NCI-H1694 (cell line): ENCODE measurements at places on chromosomes 12 and 14.

DNA sequence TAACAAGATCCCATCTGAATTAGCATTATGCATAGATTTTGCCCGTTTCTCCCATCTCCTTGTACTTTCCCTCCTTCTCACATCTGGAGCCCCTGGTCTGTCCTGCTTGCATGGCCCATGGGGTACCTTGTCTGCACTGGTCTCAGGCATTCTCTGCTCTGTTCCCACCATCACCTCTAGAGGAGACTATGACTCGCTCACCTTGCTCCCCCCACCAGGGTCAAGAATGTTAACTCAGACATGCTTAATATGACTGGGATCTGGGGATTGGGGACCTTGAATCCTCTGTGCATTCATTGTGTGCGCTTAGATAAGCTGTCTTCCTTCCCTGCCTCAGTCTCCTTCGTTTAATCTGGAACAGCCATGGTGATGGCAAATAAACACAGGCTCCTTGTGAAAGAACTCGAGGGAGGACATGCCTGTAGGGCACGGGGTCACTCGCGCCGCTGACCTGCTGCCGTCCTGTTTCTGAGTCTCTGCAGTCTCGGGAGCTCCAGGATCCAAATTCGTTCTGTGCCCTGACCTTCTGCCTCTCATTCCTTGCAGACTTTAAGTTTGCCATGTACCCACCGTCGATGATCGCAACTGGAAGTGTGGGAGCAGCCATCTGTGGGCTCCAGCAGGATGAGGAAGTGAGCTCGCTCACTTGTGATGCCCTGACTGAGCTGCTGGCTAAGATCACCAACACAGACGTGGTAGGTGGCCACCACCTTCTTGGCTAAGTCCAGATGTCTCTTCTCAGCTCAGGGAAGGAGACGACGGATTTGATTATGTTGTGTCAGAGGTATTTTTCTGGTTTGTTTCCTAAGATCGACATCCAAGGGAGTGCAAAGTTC, 15.0 kb downstream of the CCND2 start:
- DNase-seq: no peak

DNA sequence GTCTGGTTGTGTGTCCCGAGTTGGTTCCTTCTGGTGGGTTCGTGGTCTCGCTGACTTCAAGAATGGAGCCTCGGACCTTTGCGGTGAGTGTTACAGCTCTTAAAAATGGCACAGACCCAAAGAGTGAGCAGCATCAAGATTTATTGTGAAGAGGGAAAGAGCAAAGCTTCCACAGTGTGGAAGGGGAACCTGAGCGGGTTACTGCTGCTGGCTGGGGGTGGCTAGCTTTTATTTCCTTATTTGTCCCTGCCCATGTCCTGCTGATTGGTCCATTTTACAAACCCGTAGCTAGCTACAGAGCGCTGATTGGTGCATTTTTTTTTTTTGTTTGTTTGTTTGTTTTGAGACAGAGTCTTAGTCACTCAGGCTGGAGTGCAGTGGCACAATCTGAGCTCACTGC, 29.3 kb downstream of the FGF6 start:
- no peak for DNase-seq

- DNase-seq: no peak
Measured at GRCh38 chr12:124544311-124544970, 23.0 kb downstream of the NCOR2 start.

DNA sequence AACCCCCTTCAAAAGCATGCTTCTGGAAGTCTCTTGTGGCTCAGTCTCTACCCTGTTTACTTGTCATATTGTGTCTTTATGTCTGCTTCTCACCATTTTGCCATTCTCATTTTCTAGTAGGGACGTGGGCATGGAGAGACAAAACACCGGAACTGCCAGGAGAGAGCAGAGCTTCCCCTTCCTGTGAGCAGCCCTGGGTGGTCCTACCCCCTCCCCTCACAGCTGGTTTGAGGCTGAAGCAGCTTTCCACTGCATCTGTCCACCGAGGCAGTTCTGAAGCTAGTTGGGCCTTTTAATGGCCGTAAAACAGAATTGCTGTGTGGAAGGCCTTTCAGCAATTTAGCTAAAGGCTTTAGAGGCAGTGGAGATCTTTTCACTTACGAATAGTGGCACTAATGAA, 77.0 kb downstream of the PELI2 start:
- no peak for DNase-seq

GRCh38 chr12:113071135-113072112, 14.9 kb downstream of the DTX1 start:
- DNase-seq: no peak

DNA sequence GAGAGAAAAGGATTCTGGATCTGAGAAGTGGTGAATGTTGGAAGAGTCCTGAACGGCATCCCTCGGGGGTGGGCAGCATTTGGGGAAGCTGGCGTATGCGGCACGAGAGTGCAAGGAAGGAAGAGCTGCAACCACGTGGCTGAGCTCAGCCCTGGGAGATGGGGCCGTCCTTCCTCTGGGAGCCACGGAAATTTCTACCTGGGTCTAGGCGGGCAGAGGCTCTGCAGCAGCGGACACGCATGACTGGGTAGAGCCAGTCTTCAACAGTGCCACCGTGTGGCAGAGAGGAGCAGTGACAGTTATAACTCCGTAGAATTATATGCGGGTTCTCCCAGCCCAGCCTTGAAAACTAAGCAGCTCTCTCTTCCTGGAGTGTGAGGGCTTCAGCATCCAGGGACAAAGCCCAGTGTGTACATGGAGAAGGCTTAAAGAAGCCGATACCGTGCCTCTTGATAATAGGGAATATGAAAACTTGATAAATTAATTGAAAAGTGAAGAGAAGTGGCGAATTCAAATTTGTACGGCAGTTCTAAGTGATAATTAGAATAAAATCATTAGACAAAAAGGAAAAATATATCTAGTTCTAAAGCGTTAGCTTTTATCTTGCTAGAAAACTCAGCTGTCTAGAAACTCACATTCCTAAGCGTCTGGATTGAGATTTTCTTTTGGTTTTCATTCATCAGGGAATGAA, 82.9 kb upstream of the STXBP6 start:
- peak; percentile 45 for DNase-seq

- no peak for DNase-seq
Measured at GRCh38 chr12:69120354-69120753, 119.0 kb upstream of the CPSF6 start.

DNA sequence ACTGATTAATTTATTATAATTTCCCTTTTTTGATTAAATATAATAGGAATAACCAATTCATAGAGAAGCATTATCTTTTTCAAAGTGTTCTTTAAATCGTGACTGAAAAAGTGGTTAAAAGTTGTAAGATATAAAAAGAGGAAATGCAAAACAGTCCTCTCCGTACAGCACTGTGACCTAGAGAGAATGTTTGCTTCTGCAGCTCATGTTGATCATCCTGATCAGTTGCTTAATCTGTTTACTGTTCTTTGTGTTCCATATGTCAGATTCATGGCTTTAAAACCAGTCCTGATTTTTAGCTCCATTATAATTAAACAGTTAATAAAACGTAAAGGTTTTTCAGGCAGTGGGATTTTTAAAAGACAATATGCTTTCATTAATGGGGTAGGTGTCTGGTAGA, 4.7 kb downstream of the TTC8 start:
- DNase-seq: no peak

DNA sequence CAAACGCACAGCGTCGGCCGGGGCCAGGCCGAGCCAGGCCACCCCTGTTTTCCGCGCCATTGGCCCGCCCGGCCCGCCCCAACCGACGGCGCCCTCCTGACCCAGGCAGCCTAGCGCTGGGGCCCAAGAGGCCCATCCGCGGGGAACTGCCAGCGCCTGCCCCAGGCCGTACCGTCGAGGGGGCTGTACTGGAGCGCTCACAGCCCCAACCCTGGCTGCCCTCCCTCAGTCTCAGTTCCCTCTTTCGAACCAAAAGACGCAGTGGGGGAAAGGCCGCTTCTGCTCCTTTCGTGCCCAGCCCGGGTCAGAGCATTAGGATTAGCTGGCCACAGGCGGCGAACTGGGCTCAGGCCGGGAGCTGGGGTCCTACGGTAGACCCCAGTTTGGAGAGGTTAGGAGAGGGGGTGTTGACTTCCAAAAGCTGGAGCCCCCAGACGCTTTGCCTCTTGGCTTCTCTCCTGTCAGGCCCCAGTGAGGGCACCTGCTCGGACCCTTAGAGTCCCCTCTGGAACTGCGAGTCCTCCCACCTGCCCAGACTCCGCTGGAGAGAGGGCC, 1.9 kb downstream of the NKX2-1 start:
- no peak for DNase-seq

DNA sequence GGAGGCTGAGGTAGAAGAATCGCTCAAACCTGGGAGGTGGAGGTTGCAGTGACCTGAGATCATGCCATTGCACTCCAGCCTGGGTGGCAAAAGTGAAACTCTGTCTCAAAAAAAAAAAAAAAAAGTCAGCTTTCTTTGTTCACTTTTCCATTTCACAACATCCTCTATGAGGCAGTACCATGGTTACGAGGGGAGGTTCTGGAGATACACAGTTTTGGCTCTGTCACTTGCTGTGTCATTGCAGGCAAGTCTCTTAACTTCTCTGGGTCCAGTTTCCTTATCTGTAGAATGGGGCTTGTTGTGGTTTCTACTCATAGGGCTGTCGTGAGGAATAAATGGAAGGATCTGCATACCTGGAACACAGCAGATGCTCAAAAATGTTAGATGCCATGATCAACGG, 75.6 kb upstream of the SLC24A4 start:
- no peak for DNase-seq

- no peak for DNase-seq
Measured at GRCh38 chr14:68402525-68403101, 390.3 kb downstream of the ZFP36L1 start.

GRCh38 chr12:82425241-82425640, 66.9 kb downstream of the METTL25 start:
- no peak for DNase-seq

DNA sequence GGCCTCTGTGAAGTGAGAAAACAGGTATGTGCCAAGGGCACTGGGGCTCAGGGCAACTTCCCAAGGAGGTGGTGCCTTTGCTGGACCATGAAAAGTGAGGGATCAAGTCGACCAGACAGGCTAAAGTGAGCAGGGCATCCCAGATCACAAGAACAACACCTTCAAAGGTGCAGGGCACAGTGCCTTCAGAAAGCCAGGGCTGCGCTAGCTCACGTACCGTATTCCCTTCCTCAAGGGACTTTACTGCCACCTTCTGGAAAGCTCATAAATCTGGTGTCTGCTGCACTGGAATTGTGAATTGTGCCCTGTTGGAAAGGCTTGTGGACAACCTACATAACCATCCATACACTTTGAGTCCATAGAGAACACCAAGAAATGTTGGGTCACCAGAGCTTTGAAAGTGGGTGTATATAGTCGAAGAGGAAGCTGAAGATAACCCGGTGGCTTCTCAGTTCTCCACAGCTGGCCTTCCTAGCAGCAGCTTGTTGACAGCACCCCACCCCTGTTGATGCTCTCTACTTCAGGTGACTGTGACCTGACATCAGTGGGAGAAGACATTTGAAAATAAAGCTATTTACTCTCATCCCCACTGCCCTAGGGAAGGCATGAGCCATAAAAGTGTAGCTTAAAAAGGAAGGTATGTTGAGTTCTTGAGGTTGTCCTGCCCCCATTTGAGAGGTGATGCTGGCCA, 24.5 kb downstream of the FIGNL2 start:
- peak; percentile 40 for DNase-seq

GRCh38 chr14:68733086-68733914, 59.6 kb downstream of the ZFP36L1 start:
- DNase-seq: no peak

DNA sequence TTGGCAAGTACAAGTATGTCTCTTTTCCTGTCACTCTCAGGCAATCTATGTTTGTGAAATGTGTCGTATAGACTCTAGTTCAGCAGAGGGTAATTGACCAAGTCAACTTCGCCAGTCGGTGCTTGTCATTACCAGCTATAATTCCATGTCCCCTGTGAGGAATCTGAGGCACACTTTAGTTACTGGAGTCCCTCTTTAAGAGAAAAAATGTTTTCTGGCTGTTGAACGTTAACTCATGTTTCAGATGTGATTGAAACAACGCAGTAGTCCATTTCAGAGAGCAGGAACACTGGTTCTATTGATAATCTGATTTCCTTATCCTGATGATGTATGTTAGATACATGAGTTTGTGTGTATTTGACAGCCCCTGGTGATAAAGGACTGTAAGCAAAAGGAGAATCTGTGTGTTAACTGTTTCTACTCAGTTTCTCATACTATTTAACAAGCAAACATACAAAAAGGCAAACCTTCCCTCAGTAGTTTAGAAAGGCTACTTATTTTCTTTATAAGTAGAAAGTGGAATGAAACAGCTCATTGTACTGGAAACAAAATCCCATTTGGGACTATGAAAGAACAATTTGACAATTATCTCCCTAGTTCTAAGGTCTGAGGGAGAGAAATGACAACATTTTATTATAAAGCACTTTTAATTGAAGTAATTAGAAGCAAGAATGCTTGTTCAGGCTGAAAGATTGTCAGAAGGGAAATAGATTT, 161.1 kb upstream of the TRHDE start:
- DNase-seq: no peak

DNA sequence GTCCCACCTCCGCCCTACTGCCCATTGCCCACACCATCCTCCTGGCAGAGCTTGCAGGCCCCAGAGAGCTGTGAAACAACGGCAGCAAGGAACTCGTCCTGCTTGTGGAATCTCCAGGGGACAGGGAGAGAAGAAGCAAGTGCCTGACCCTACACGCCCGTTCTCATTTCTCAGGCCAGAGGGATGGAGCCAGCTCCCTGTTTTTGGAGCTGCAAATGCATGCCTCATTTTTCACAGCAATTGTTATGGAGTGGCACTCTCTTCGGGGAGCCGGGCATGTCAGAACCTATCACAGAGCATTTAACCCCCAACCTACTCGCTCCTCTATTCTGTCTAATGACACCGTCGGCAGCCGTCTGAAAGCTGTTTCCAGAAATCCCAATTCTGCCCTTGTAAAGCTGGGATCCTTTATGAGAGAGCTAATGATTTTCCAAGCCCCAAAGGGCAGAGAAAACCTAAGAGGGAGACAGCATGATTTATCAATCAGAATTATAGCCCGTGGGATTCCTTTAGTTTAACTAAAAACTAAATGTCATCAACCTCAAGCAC, 222.3 kb upstream of the NOS1 start:
- DNase-seq: no peak

- peak; percentile 80 for DNase-seq
Measured at GRCh38 chr14:54773171-54774006, 129.2 kb downstream of the GCH1 start.

DNA sequence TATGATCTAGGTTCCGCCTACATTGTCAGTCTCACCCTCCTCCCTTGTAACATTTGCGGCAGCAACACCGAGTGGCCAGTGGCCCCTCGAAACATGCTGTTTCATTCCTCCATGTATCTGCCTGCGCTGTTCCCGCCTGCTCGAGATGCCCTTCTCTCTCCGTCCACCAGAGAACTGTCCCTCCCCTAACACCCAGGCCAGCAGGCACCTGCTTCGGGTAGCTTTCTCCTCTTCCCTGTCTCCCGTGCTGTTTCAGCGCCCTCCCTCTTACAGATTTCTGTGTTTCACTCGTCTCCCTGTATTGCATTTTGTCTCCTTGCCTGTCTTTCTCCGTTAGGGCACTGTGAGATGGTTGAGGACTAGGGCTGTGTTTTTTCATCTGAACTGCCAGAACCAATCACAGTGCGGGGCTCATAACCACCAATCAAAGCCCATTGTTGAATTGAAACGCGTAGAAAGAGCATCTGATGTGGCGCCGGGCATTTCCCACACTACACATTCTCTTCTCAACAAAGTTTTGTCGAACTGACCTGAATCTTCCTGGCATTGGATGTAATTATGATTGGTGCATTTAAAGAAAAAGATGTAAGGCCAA, 40.9 kb upstream of the ELK3 start:
- DNase-seq: no peak

GRCh38 chr12:52206304-52207040, 14.7 kb upstream of the KRT80 start:
- no peak for DNase-seq

- DNase-seq: no peak
Measured at GRCh38 chr12:123058481-123058880, 78.0 kb downstream of the ARL6IP4 start.

GRCh38 chr14:105335735-105336476, 21.4 kb downstream of the PACS2 start:
- peak; percentile 93 for DNase-seq
